ENCODE measurements at places on chromosomes 6 and 20.

- DNase-seq: no peak
Measured at GRCh38 chr20:36812594-36813463, 39.3 kb upstream of the DSN1 start.

DNA sequence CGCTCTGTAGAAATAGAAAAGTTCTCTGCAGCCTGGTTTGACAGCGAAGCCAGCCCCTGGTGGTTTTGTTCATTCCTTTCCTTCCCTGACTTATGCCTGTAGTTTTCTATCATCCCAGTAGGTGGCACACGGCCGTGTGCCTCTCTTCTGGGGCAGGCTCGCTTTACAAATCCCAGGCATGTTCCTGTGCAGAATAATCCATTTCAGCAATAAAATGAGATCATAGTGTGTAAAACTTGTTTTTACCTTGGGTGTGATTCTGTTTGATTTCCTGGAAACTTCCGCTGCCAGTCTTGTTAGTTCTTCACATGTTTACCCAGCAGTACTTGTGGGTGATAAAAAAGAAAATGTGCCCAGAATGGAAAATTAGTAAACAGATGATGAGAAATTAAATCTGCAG is 7.4 kb upstream of the INSM1 start:
- DNase-seq: peak; percentile 70

DNA sequence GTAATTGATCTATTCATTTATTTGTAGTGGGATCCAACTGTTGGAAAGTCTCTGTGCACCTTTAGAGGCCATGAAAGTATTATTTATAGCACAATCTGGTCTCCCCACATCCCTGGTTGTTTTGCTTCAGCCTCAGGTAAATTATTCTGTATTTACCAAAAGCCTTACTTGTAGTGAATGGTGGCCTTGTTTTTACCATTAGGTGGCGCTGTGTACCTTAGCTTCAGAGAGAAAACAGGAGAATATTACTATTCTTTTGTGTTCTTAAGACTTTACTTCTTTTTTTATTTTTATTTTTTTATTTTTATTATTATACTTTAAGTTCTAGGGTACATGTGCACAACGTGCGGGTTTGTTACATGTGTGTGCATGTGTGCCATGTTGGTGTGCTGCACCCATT is 23.7 kb downstream of the PEX7 start:
- peak; percentile 20 for DNase-seq

GRCh38 chr20:48710341-48711043 is 117.3 kb downstream of the PREX1 start:
- no peak for DNase-seq

DNA sequence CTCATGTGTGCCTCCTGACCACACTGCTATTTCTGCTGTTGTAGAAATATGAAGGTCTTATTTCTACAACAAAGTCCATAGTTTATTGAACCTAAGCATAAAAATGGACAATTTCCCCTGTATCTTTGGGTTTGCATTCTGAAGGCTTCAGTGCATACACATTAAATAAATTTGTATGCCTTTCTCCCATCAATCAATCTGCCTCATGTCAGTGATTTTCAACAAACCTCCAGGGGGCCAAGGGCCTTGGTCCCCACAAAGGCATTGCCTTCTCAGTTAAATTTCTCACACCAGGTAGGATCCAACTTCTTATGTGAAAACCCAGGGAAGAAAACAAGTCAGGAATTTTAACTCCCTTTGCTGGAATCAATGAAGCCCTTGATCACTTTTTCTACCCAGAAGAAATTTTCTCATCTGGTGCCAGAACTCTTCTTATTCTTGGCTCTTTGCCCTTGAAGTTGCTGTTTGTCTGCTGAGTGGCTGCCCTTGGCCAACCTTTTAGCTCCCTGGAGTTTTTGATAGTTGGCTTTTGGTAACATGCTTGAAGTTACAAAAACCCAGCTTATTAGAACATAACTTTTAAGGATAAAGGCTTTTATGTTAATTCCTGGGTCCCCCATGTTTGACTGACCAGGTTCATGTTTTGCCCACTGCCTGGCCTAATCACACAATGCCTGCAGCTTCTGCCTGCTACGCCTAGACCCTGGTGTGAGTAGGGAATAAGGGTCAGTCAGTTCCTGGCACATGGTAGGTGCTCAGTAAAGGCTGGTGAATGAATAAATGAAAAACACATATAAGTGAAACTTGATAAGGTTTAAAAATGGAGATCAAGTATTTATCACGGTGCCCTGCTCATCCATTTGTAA is 37.0 kb downstream of the SHLD1 start:
- no peak for DNase-seq

- DNase-seq: no peak
Measured at GRCh38 chr6:54248319-54248718, 59.9 kb upstream of the TINAG start.

DNA sequence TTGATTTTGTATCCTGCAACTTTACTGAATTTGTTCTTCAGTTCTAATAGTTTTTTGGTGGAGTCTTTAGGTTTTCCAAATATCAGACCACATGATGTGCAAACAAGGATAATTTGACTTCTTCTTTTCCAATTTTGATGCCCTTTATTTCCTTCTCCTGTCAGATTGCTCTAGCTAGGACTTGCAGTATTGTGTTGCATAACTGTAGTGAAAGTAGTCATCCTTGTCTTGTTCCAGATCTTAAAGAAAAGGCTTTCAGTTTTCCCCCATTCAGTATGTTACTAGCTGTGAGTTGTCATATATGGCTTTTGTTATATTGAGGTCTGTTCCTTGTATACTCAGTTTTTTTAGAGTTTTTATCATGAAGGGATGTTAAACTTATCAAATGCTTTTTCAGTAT is 4.6 kb downstream of the MICB start:
- no peak for DNase-seq

DNA sequence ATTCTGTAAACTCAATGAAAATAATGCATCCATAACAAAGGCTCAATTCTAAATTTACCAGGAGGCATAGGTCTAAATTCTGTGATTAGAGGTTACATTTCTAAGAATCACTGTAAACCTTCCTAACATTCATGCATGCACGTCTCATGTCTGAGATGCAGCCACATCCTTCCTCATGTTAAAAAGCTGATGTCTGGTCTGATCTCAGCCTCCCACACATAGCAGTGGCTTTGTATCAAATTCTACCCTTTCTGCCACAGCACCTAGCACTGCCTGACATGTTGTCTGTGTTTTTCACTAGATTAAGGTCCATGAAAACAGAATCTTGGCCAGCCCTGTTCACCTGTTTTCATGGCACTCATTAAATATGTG is 171.1 kb downstream of the WDR27 start:
- DNase-seq: no peak

DNA sequence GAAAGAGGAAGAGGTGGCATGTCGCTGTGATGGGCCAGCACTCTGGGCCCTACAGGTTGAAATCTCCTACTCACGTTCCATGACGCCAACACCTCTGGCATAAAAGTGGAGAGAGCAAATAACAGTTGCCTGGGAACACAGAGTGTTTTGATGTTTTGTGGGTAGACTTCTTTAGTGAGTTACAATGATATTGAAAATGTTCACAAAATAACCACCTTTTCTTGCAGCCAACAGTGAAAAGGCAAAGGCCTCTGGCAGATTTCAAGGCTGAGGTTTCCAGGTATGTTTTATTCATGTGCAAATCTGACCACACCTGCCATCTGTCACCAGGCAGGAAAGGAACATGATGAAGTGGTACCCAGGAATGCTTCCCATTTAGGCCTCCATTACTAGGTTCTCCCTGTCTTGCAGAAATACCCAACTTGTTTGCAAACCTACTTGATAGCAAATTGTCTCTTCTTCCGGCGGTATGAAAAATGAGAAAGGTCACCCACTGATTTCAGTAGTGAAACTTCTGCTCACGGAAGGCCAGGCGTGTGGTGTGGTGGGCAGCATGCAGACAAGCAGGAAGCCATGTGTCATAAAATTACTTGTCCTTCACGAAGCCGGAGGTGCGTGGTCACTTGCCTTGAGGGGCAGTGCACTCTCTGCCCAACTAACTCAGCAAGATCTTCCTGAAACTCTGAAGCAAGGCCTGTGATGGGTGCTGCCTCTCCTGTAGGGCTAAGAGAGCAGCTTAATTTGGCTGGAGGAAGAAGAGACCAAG is 299.1 kb upstream of the PRDM1 start:
- no peak for DNase-seq

DNA sequence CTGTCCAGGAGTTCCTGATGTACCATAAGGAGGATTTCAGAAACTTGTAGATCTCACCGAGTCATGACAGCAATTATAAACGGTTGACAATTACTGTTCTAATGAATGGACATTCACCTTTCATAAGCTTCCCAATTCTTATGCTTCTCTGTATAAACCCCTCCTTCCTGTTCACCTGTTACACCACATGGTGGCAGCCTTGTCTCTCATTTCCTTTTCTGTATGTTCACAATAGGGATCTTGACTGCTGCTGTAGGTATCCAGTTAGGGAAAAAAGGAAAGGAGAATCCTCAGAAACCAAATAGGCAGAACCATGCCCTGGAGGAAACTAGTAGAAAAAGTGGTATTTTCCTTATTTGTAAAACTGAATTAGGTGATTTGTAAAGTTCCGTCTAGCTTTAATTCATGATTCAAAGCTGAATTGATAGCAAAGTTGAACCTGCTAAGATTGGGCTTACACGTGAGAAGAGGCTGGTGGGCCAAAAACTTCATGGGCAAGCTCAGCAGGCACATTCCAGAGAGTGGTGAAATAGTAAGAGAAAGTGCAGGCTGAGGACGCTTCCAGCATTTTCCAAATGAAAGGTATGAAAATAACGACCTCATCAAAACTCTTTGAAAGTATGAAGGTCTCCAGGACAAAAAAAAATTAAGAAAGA is 29.0 kb upstream of the TBPL1 start:
- DNase-seq: peak; percentile 83

DNA sequence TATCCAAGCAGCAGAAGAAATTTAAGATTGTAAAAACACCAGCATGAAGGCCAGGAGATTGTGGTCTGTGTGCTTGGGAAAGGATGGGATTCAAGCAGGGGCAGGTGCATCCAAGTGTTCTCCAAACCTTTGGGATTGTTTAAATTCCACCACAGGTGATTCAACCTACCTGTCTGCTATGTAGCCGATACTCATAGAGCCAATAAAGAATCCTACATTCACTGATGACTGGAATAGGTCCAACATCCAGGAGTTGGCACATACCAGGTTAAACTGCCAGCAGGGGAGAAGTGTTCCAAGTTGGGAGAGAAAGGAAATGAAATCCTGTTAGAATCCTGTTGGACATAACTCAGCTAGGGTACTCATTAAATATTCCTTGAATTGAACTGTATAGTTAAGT is 2.2 kb downstream of the SLC22A2 start:
- no peak for DNase-seq

DNA sequence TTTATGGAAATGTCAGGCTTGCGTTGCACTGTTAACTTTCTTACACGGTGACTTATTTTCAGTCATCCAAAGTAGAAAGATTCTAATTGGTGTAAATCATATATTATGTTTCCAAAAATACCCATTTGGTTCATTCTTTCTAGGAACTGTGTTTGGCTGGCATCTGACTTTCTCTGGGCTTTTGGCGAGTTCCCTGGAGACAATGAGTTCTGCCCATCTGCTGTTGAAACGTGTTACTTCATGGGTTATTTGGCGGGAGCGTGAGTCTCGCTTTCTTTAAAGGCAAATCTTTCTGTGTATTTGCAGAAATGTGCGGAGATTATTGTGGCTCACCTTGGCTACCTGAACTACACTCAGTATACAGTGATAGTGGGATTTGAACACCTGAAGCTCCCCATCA is 29.5 kb downstream of the TMEM181 start:
- DNase-seq: no peak

- DNase-seq: no peak
Measured at GRCh38 chr6:130167655-130168054, 55.1 kb downstream of the SAMD3 start.

GRCh38 chr20:35145141-35145564 is 2.0 kb downstream of the EDEM2 start:
- DNase-seq: peak; percentile 80

- DNase-seq: no peak
Measured at GRCh38 chr6:142027074-142027473, 105.7 kb upstream of the GJE1 start.

- DNase-seq: no peak
Measured at GRCh38 chr20:38447931-38448675, 13.0 kb upstream of the SNHG17 start.

GRCh38 chr6:140070846-140071473 is 696.5 kb upstream of the CITED2 start:
- DNase-seq: no peak

GRCh38 chr6:6006428-6007365 is at the start of gene NRN1:
Gene NRN1 (minus strand): TSS chr6:6006925. CDS start chr6:6006749, 176 bp downstream.
- peak; percentile 61 for DNase-seq

DNA sequence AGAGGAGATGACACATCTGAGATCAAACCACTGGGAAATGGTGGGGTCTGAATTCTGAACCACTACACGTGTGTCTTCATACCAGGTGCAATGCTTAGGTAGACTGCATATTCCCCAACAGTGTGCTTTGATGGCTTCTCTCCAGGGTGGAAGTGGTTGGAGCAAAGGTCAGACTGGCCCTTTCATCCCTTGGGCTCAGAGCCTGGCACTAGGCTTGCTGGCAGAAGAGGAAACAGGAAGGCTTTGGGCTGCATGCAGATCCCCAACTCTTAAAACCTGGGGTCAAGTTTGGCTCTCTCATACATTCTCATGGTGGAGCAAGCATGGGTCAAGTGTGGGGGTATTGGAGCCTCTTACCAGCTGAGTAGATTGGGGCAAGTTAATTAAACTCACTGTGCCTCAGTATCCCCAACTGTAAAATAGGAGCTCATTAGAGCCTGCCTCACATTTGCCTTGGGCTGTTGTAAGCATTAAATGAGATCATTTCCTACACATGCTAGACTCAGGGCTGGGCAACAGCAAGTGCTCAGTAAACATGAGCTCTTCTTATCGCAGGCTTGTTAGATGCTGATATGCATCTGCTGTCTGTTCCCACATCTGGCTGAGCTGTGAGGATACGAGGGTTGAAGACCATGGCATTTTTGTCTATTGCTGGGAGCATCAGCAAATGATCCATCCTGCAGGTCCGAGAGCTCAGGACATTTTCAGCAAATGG is 51.6 kb upstream of the FAM83D start:
- DNase-seq: no peak

DNA sequence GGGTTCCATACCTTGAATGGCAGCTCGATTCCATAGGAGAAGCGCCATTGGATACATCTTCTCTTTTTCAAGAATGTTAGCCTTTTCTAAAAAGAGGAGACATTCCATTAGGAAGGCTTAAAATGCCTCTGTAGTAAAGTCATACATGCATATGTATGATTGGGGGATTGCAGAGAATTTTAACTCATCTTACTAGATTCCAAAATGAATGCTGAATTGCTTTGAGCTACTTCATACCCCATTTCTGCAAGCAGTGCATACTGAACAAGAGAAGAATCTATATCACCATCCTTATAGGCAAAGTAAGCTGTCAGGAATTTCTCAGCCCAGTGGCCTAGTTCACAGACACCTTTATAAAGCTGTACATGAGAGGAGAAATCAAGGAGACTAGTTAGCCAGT is 80.3 kb downstream of the NDUFAF5 start:
- DNase-seq: no peak

- DNase-seq: peak; percentile 94
Measured at GRCh38 chr20:25356271-25356933, 34.2 kb downstream of the ABHD12 start.

- DNase-seq: no peak
Measured at GRCh38 chr20:38692436-38693411, 31.6 kb upstream of the SLC32A1 start.
